HFFc6 (cell line): ENCODE measurements at places on chromosomes 16 and 17. TPM values are rescaled to one million over a fixed set of nuclear protein-coding genes. Genes with fewer than 3 reads are reported as not detected.

MYH13 gene
- not detected in 2 replicates for total RNA-seq

C16orf54 gene
- not detected in 3 replicates for total RNA-seq

SEZ6 gene
- total RNA-seq, result not detected in 3 replicates

KLHL10 gene
- total RNA-seq, result 0.10 TPM in 1 of 3 replicates, not detected in the others

LRRC37A gene
- 0.41 to 0.63 TPM (median 0.46 TPM) in 3 replicates for total RNA-seq

ABI3 gene
- total RNA-seq, result not detected in 2 replicates

ZNF276 gene
- total RNA-seq, result 7.8 to 15.1 TPM (median 12.1 TPM) in 3 replicates

SLC35G6 gene
- not detected in 3 replicates for total RNA-seq

NOL11 gene
- 36.6 to 49.6 TPM (median 38.1 TPM) in 3 replicates for total RNA-seq

DNA sequence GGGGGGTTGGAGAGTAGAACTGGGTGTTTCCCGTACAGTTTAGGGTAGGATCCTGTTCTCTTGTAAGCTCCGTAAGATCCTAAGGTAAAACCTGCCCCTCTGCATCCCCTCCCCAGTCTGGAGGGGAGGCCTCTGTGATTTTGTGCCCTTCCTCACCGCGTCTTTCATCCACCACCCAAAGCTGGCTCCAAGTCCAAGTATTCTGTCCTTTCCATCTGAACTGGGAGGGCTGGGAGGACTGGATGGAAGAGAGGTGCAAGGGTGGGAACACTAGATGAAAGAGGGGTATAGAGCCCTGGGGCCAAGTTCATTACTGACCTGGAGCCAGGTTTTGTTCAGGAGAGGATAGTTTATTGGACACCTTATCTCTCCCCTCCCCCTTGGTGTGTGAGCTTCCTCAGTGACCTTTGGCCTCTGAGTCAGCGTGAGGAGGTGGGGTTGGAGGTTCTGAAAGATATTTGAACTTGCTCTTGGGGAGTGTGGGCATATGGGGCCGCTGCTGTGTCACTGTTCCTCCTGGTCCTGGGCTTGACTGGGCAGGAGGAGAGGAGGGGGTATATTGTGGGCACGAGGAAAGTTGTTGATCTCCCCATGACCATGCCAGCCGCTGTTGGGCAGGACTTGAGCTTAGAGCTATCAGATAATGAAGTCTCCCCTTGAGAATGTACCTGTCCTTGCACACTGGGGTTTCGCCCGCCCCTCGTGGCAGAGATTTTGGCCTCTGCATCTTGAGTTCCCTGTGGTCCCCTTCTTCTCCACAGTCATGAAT is 1.6 kb downstream of the LASP1 start:
- peaks cover 25% of the 10 kb centered on the region for H3K36me3 ChIP-seq
- H3K4me3 ChIP-seq, result peak overlapping the region; percentile 96
- peak; percentile 74 for DNase-seq
- H3K27me3 ChIP-seq, result peaks cover 14% of the 10 kb centered on the region
- peak overlapping the region; percentile 85 for H3K27ac ChIP-seq
- peaks cover 68% of the 10 kb centered on the region for H3K4me1 ChIP-seq

DNA sequence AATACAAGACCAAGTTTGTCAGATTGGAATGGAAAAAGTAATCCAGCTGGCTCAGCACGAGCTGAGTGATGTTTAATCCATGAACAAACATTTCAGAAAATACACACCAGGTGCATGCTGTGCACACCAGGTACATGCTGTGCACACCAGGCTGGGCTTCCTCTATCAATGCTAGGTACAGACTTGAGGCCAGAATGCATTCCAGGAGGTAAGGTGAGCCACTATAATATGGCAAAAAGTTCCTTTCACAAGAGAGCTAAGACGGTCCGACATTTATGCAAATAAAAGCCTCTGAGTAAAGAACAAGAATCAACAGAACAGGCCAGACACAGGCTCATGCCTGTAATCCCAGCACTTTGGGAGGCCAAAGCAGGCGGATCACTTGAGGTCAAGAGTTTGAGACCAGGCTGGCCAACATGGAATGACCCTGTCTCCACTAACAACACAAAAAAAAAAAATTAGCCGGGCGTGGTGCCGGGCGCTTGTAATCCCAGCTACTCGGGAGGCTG is 128.2 kb downstream of the ZNF778 start:
- no peak for DNase-seq
- H3K4me1 ChIP-seq, result peaks cover 68% of the 10 kb centered on the region
- H3K27ac ChIP-seq, result peak overlapping the region; percentile 95
- peaks cover 12% of the 10 kb centered on the region for H3K27me3 ChIP-seq
- peaks cover 22% of the 10 kb centered on the region for H3K36me3 ChIP-seq

DNA sequence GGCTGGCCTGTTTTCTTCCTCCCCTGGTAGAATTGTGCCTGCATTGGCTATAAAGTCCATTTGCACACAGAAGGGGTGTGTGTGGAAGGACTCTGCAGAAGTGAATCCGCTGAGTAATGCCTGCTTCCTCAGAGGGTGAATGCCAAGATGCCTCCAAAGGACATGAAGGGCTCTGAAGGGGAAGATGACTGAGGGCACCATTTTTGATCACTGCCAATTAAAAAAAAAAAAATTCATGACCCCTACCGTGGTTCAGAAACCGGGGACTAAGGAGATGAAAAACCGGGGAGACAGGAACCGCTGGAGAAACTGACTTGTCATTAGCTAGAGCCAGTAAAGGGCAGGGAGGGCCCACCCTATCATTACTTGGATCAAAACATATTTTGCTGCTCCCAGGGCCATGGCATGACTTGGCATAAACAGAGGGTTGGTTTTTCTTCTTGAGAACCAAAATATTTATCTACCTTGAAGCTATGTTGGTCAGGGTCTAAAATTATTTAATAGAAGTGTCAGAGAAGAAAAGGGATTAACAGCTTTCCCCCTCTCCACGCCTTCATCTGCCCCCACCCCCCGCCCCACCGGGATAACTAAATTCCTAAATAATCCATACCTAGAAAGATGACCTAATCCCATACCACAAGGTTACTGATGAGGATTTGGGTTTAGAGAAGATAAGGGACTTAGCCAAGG is 3.6 kb upstream of the USP7 start:
- H3K27me3 ChIP-seq, result no peaks in the 10 kb centered on the region; the same call in none of the 2 replicates
- no peak overlapping the region for H3K4me3 ChIP-seq
- no peak for DNase-seq
- H3K36me3 ChIP-seq, result peaks cover 2% of the 10 kb centered on the region

GRCh38 chr17:4908711-4909496 is 6.0 kb upstream of the CHRNE start:
- H3K27me3 ChIP-seq, result peaks cover 4% of the 10 kb centered on the region
- no peaks in the 10 kb centered on the region for H3K36me3 ChIP-seq
- no peak overlapping the region for H3K4me3 ChIP-seq
- no peaks in the 10 kb centered on the region for H3K4me1 ChIP-seq
- peak; percentile 90 for DNase-seq
- no peak overlapping the region for H3K27ac ChIP-seq

GRCh38 chr17:3771140-3771539 is 29.8 kb downstream of the ITGAE start:
- no peak overlapping the region for H3K4me3 ChIP-seq
- no peak overlapping the region for H3K27ac ChIP-seq
- H3K4me1 ChIP-seq, result peaks cover 19% of the 10 kb centered on the region
- H3K27me3 ChIP-seq, result peaks cover 10% of the 10 kb centered on the region

- H3K36me3 ChIP-seq, result peaks cover 20% of the 10 kb centered on the region
- H3K4me1 ChIP-seq, result peaks cover 8% of the 10 kb centered on the region
- DNase-seq, result no peak
- no peaks in the 10 kb centered on the region for H3K27me3 ChIP-seq
These were observed 27.3 kb downstream of the KAT7 start for GRCh38 chr17:49815761-49816281.

DNA sequence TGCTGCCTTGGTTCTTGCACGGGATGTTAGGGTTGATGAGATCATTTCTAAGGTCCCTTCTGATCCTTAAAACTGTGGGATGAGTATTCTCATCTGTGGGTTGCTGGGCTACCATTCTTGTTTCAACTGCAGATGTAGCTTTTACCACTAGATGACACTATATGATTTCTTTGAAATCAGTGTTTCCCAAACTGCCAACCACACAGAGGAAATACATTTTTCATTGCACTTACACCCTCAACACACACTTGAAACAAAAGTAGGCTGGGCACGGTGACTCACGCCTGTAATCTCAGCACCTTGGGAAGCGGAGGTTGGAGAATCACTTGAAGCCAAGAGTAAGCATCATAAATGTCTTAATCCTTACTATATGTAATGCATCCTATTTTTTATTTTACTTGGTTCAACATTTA is 15.3 kb downstream of the LCMT1 start:
- no peak overlapping the region; the same call in 1 of the 2 replicates for H3K4me3 ChIP-seq
- peak; percentile 86 for DNase-seq
- no peaks in the 10 kb centered on the region for H3K36me3 ChIP-seq
- H3K27ac ChIP-seq, result peak overlapping the region; percentile 92
- H3K4me1 ChIP-seq, result peaks cover 16% of the 10 kb centered on the region

GRCh38 chr17:9553596-9553995 is 22.0 kb downstream of the STX8 start:
- no peaks in the 10 kb centered on the region; the same call in 1 of the 2 replicates for H3K27me3 ChIP-seq
- H3K4me1 ChIP-seq, result no peaks in the 10 kb centered on the region
- DNase-seq, result no peak
- no peak overlapping the region for H3K4me3 ChIP-seq
- no peaks in the 10 kb centered on the region for H3K36me3 ChIP-seq

DNA sequence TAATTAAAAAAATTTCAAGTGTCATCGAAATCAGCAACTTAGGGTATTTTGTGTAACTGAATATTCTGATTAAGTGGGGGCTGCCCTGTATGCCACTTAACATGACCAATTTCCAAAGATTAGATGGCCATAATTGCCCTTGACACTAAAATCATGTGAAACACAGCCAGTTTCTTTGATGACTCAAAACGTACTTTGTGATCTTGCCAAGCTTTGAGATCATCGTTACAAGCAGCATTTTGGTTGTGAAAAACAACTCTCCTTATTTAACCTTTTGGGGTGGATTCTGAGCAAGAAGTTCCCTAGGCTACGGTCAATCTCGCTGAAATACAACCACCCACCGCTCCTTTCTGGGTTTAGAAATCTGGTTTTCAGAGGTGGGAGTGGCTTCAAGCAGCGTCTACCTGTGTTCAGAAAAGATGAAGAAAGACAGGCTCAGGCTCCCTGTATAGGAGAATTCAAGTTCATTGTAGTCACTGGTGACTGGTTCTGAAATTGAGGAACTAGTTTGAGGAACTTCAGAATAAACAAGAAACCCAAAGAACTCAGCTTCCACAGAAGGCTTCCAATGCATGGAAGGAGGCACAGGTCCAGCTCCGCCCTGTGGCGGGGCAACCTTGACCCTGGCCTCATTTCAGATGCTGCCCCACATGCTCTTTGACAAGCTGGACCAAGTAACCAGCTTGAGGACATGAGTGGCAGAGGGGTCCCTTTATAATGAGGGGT is 9.4 kb downstream of the MAP3K14 start:
- DNase-seq, result peak; percentile 91
- H3K27me3 ChIP-seq, result no peaks in the 10 kb centered on the region
- H3K4me1 ChIP-seq, result peaks cover 80% of the 10 kb centered on the region
- peaks cover 26% of the 10 kb centered on the region for H3K36me3 ChIP-seq
- peak overlapping the region; percentile 56 for H3K4me3 ChIP-seq

DNA sequence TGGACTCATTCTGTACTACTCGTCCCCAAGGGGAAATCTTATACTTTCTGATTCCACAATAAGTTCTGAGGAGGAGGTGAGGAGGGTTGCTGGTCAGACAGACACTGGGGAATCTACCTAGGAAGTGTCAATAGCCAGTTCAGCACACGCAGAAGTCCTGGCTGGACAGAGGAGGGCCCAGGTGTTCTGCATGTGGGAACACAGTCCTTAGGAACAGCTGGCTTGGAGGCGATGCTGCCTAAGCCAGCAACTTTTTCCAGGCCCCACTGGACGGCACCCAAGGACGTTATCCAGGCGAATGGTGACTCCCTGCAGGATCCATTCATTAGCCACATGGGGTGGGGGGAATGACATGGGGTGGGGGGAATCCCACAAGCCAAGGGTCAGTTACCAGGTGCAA is 29.9 kb upstream of the WFIKKN2 start:
- no peak overlapping the region for H3K27ac ChIP-seq
- no peaks in the 10 kb centered on the region for H3K36me3 ChIP-seq
- H3K4me1 ChIP-seq, result peaks cover 8% of the 10 kb centered on the region; the same call in 1 of the 2 replicates
- no peak overlapping the region for H3K4me3 ChIP-seq
- peaks cover 18% of the 10 kb centered on the region for H3K27me3 ChIP-seq

- no peaks in the 10 kb centered on the region for H3K36me3 ChIP-seq
- H3K4me1 ChIP-seq, result no peaks in the 10 kb centered on the region
- DNase-seq, result no peak
- no peak overlapping the region for H3K27ac ChIP-seq
These were observed 42.3 kb upstream of the RBFOX3 start for GRCh38 chr17:79652999-79653643.

DNA sequence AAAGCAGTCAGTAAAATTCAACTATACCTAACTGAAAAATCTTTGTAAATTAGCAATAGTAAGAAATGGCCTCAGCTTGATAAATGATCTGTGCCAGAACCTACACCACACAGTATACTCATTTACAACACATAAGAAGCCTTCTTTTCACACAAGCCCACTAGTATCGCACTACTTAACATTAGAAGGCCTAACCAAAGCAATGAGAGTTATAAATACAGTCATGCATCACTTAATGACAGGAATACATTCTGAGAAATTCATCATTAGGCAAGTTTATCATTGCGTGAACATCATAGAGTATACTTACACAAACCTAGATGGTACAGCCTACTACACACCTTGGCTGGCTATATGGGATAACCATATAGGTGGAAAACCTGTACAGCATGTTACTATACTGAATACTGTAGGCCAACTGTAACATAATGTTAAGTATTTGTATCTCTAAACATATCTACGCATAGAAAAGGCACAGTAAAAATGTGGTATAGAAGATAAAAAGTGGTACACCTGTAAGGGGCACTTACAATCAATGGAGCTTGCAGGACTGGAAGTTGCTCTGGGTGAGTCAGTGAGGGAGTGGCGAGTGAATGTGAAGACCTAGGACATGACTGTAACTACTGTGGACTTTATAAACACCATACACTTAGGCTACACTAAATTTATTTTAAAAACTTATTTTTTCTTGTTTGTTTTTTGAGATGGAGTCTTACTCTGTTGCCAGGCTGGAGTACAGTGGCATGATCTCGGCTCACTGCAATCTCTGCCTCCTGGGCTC is 126.5 kb upstream of the CORO6 start:
- no peak overlapping the region for H3K4me3 ChIP-seq
- no peak for DNase-seq
- peaks cover 35% of the 10 kb centered on the region for H3K4me1 ChIP-seq
- no peak overlapping the region for H3K27ac ChIP-seq
- no peaks in the 10 kb centered on the region for H3K36me3 ChIP-seq

DNA sequence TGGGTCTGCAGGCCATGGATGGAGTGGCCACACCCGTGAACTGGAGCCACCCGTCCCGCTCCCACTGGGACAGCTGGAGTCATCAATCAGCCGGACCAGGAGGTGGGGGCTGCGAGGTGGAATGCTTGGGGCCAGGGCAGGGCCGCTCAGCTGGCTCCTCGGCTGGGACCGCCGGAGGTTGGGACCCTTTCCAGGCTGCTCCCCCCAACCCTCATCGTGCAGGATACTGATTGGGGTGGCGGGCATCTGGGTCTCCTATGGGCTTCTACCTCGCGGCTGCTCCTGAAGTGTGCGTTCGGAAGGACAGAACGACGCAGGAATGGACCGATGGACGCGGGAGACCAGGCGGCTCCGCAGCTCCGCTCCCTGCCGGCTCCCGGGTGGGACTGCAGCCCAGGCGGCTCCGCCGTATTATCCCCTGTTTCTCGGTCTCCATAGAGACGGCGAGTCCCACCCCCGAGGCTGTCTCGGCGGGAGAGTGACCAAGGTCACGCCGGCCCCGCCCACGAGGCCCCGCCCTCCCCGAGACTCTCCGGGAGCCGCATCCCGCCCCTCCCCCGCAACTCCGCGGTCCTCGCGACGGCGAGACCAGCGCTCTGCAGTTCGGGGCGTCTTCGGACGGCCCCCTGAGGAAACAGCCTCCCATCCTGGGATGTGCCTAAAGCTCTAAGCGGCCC is at the start of gene TPPP3:
Gene TPPP3 (minus strand): TSS at position 388 of the 677 bp plus-strand sequence. CDS start 2,387 bp downstream, outside the sequence.
- peak within 1 kb of the TSS; percentile 5 for H3K4me3 ChIP-seq
- no peaks in the 10 kb centered on the region for H3K4me1 ChIP-seq
- 0 out of 2 replicates have a peak within 1 kb of the TSS, but pooled peaks have one; percentile 26 for H3K27ac ChIP-seq
- H3K36me3 ChIP-seq, result no peaks in the 10 kb centered on the region
- H3K27me3 ChIP-seq, result peaks cover 20% of the 10 kb centered on the region
